GM12864 (cell line): ENCODE measurements at places on chromosomes 1 and 21.

- no peak for DNase-seq
Observed at GRCh38 chr1:98210064-98210463, 289.2 kb upstream of the DPYD start.

DNA sequence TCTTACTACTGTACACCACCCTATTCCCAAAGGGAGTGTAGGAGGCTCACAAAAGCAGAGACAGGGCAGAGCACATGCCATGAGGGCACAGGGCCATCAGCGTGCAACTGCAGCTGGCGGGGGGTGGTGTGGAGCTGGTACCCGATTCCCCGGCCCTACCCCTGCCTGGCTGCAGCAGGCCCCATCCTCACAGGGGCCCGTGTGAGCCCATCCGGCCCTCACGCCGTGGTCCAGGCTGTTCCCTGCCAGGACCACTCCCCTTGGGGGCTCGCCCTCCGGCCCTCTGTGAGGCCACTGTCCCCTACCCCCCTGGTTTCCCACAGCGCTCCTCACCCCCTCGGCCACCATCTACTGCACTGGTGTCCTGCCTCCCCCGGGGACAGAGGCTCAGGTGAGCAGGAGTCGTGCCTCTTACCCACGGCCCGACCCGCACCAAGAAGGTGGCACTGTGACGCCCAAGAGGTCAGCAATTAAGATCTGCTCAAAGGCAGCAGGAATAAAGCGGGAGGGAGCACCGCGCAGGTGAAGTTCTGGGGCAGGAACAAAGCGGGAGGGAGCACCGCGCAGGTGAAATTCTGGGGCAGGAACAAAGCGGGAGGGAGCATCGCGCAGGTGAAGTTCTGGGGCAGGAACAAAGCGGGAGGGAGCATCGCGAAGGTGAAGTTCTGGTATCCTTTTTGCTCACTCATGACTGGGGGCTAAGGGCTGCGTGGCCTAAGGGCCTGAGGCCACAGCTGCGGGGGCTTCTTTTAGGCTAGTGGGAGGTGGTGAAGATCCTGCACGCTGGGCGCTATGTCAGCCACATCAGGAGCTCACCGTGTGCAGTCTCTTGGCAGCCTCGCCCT is 3.9 kb downstream of the POFUT2 start:
- DNase-seq: no peak

DNA sequence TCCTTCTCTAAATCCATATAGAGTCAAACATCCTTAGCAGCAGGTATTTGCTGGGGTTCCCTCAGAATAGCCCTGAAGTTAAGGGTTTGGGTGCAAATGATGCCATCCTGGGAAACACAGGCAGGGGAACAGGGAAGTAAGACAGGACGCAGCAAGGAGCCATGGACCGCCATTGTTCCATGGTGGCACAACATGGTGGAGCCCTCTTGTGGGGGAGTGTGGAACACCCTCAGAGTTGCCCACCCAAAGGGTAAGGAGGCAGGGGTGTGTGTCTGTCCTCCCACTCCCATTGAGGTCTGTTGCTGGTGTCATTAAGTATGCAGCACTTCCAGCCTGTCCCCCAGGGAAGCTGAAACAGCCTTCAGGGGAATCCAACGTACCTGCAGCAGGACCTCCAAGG is 20.4 kb upstream of the RCAN1 start:
- no peak for DNase-seq

DNA sequence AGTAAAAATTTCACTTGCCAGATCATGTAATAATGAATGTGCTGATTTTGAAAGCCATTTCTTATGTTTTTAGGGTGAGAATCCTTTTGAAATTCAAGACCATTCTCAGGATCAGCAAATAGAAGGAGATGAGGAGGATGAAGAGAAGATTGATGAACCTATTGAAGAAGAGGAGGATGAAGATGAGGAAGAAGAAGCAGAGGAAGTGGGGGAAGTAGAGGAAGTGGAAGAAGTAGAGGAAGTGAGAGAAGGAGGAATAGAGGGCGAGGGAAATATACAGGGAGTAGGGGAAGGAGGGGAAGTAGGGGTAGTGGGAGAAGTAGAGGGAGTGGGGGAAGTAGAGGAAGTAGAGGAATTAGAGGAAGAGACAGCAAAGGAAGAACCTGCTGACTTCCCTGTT is 32.4 kb downstream of the ZNF326 start:
- DNase-seq: no peak

DNA sequence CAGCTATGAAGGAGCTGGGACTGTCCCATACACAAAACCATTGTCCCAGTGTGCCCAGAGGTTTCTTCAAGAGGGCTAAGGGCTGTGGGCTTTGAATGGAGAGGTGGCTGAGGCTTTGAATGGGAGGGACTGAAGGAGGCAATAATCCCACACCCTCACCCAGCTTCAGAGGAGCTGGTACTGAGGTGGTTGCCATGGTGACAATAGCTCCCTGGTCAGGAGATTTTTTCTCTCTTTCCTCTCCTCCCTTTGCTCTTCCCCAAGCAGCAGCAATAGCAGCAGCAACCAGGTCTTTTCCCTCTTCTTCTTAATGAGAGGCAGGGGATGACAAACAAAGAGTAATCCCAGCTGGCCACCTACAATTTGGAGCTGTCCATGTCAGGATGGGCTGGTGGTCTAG is 1.6 kb downstream of the HPCAL4 start:
- no peak for DNase-seq

- DNase-seq: no peak
Observed at GRCh38 chr1:10934150-10934818, 78.2 kb upstream of the TARDBP start.

GRCh38 chr1:51524817-51525216 is 5.8 kb upstream of the EPS15 start:
- no peak for DNase-seq

DNA sequence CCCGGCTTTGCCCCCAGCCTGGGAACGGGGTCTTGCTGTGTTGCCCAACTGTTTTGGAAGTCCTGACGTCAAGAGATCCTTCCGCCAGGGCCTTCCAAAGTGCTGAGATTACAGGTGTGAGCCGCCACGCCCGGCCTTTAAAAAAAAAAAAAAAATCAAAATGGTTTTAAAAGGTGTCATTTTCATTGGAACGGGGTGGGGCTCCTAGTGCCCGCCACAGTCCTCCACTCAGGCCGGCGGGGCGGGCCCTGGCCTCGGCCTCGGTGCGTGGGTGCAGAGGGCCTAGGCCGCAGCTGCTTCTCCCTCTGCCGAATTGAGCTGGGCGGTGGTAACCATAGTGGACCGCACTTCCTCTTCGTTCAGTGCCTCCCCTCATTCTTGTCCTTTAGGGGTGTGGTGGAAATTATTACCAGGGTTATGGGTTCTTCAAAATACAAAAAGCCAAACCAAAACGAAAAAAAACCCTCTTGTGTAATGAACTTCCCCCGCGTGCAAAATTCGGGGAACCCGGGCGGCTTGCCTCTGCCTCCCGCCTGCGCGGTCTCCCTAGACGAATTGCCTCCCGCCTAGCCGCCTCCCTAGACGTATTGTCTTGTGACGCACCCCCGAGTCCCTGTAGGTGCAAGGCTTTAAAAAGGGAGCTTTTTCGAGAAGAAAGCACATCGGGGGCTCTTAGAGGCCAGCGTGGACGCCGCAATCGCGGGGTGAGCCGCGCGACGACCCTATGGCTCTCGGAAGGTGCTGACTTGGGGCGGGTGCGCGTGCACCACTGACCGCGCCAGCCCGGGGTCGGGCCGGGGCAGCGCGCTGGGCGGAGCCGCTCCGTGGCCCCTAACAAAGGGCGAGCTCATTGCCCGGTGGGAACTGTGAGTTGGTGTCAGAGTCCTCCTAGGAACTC is 10.5 kb upstream of the SPEN start:
- no peak for DNase-seq

DNA sequence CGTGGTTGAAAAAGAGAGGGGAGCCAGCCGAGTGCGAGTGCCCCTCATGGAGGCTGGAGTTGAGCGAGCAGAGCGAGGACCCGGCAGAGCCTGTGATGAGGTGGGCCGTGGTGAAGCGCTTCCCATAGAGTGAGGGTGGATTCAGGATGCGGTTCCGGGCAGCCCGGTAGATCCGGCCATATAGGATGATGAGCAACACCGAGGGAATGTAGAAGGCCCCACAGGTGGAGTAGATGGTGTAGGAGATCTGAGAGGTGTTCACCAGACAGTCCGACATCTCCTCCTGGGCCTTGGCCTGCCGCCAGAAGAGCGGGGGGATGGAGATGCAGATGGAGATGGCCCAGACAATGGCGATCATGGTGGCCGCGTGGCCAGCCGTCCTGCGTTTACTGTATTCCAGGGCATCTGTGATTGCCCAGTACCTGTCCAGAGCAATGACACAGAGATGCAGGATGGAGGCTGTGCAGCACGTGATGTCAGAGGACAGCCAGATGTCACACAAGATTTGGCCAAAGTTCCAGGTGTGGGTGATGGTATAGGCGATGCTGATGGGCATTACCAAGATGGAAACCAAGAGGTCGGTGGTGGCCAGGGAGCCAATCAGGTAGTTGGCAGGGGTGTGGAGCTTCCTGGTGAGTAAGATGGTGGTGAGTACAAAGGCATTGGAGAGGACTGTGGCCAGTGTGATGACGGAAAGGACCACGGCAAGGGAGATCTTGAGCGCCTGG is 23.7 kb downstream of the HTR1D start:
- DNase-seq: no peak

DNA sequence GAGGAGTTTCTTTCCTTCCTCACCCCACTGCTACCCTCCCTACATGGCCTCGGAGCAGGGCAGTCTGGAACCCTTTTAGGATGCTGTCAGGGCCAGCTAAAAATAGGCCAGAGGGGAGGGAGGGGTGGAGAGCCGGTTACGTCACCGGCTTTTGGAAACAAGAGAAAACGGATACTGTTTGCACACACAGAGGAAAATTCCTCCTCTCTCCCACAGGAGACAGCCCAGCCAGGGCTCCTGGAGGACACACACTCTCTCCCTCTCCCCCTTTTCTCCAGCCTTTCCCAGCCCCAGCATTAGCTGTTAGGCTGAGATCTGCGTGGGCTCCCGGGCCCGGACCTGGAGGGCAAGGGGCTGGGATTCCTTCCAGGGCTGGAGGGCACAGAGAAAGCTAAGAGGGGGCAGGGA is 20.0 kb upstream of the ALDH4A1 start:
- DNase-seq: no peak

DNA sequence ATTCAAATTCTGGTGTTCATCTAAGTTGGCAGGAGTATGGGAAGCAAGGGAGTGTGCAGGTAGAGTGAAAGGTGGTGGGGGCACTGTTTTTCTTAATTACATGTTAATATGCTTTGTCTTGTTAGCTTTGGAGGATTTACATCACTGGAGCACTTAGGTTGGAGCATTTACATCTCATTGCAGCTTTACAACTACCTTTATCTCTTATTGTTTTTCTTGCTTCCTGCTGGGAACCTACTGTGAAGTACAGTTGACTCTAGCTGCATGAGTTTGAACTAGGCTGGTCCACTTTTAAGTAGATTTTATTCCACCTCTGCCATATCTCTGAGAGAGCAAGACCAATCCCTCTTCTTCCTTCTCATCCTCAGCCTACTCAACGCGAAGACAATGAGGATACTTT is 554.8 kb upstream of the B3GALT2 start:
- DNase-seq: no peak

DNA sequence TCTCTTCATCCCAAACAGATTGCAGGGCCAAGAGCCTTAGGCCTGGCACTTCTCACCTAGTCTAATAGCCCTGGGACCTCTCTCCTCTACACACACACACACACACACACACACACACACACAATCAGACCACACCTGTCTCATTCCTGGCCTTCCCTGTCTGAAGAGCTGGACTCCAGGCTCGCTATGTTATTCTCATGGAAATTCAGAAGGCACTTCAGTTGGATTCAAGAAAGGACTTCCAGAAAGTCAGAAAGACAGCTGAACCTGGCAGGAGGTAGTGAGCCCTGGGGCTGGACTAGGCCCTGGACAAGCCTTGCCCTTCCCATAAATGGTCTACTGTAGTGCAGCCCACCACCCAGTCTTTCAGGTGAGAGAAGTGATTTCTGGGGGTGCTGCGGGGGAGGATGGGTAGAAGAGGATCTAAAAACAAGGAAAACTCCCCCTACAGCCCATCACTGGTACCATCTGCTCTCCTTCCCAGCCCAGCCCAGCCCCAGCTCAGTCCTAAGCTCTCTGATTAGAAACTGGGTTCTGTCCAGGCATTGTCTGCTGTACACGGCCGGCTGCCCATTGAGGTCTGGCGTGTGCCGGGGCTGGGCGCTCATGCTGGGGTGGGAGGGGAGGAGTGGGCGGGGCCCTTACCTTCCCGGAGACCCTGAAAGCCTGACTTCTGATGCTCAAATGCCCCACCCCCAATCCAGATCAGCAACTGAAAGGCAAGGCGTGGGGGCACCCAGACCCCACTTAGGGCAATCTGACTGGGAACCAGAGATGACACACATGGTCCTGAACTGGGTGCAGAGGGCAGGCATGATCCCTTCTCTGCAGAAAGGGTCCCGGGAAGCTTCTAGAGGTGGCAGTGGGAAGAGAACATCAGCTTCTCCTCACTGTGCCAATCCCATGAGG is 2.5 kb downstream of the KIF21B start:
- no peak for DNase-seq

- no peak for DNase-seq
Observed at GRCh38 chr1:36055706-36056105, 28.2 kb upstream of the TEKT2 start.

DNA sequence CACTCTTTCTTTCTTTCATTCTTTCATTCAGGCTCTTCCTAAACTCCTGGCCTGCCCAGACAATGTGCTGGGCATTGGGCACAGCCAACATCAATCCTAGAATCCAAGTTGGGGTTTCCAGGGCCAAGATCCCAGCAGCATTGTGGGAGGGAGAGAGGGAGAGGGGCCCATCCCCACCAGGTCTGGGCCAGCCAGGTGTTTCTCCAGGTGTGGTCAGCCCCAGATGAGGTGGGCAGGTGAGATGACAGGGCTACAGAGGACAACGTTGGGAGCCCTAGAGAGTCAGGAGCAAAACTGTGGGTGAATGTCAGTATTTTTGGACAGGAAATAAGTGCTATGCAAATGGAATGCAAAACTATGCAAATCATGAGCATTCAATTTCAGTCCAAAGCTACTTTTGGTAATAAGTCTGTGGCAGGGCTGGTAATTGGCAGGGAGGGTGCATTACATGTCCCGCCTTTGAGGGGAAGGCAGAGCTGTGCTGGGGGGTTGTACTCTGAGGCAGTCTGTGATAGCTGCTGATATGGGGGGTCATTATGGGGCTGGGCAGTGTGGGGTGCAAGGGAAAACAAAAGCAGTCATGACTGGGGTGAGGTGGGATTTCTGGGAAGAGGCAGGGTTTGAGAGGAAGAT is 139.9 kb upstream of the IGSF21 start:
- no peak for DNase-seq

DNA sequence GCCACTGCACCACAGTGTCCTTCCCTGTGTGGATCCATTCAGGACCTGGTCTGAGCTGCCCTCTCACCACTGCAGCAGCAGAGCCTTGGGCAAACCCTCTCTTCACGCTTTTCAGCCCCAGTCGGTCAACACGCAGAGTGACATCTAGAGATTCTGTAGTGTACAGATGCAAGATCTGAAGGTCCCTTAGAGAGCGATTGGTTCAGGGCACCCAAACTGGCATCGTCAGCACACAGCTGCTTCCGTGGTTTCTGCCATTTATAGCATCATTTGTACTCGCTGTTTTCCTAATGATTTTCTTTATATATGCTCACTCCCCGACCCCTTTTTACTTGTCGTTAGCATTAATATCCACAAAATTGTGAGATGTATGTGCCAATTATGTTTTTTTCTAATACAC is 1.5 kb upstream of the ASCL5 start:
- DNase-seq: no peak
